Foreskin melanocyte (primary cell): ENCODE measurements at places on chromosomes 12 and 14.
A peak's percentile ranks its signal among the peaks of the same experiment; 100 is the strongest.

DNA sequence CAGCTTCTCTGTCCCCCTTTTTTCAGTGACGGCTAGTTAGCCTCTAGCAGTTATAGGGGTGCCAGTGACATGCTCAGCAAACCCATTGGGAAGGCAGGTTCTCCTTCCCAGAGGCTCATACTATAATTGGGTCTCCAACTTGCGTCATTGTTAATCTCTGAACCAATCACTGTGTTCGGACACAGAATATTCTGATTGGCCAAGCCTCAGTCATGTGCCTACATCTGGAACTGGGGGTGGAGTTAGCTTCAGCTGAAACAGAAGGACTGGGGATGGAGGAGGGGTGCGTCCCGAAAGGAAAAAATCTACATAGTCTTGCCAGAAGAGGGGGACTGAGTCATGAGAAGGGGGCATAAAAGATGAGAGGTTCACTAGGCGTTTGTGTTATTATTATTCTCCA lies 165.6 kb downstream of the SUDS3 start:
- DNase-seq = no peak

DNA sequence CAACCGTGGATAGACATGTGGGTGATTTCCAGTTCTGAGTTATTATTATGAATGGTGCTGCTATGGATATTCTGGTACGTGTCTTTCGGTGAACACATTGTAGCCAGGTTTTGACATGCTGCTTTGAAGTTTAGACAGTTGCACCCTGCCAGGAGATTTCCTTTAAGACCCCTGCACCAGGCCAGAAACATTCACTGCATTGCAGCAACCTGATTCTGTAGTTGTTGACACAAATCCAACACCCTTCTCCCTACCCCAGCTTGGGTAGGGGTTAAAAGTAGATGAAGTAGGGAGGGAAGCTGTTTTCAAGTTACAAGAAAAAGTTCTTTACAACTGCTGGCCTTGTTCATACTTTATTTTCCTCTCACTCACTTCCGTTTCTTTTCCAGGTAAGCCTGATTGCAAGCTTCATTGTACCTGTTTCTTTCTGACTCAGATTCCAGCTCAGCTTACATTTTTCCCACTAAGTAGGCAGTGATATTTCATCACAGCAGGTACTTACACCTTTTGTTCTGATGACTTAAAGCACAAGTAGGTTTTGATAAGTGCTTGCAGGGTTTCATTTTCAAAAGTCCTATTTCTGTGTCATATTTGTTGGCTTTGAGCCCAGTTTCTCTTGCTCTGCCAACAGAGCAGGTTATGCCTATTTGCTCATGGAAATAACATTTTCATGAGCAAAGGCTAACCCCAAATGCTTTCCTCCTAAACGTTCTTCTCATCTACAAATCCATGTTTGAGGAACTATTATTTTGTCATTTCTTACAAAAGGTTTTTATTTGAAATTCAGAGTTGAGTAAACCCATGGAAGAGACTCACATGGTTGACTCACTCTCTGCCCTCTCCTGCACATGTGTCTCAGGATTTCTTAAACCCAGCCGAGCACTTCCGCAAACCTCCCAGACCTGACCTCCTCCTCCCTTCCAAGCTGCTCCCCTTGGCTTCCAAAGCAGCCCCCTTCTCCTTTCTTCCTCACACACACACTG lies 12.1 kb upstream of the LTA4H start:
- no peak for DNase-seq

- DNase-seq = no peak
Observed at GRCh38 chr14:74548881-74549280, 55.3 kb downstream of the ISCA2 start.

GRCh38 chr12:113802966-113803758 lies 163.0 kb downstream of the RBM19 start:
- no peak for DNase-seq

DNA sequence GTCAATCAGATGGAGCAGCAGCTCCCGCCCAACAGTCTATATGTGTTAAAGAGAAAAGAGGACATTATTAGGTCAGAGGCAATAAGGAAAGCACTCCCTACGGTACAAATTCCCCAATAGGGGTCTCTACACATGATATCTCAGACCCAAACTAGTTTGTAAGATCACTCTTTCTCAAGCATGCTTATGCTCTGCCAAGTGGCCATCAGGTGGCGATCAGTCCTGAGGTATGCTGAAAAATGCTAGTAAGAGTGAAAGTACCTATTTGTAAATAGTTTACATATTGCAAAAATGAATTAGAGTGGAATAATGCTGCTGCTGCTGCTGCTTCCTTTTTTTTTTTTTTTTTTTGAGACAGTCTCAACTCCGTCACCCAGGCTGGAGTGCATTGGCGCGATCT lies 61.0 kb downstream of the CPM start:
- DNase-seq = no peak

- DNase-seq = no peak
Observed at GRCh38 chr14:66240105-66240504, 246.1 kb upstream of the CCDC196 start.

GRCh38 chr12:22766911-22767420 lies 142.0 kb downstream of the ETNK1 start:
- DNase-seq = no peak

- no peak for DNase-seq
Observed at GRCh38 chr14:104610749-104611310, 6.3 kb upstream of the TMEM179 start.

DNA sequence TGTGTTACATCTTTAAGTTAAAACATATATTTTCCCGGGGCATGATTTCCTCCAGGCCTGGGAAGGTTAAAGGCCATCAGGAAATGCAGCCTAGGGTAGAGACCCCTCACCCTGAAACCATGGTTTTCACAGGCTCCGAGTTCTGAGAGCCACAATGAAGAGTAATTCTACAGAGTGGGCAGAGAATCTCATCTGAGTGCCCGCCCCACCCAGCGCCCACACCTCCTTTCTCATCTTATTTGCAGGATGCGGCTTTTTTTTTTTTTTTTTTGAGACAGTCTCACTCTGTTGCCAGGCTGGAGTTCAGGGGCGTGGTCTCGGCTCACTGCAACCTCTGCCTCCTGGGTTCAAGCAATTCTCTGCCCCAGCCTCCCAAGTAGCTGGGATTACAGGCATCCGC lies 170.7 kb downstream of the FOXN3 start:
- DNase-seq = no peak

- DNase-seq = no peak
Observed at GRCh38 chr14:77615361-77616132, 890 bp downstream of the SPTLC2 start.

- no peak for DNase-seq
Observed at GRCh38 chr12:120914794-120915193, 10.6 kb upstream of the SPPL3 start.

DNA sequence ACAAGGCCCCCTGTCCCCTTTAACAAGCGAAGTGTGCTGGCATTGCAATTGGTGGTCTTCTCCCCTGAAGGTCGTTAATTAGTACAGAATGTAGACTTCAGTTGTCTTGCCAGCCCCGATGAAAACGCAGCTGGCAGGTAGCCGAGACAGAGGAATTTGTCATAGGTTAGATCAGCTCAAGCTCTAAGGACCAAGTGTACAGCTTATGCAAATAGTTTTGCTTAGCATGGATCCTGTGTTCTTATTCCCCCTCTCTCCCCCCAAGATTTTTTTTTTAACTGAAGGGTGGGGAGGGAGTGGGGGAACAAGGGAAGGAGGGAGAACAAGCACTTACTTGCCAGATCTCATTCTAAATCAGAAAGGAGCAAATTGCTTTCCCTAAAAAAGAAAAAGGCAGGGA lies 58.6 kb upstream of the PARP11 start:
- DNase-seq = no peak

GRCh38 chr14:52175982-52176502 lies 91.5 kb upstream of the PTGDR start:
- DNase-seq = no peak

DNA sequence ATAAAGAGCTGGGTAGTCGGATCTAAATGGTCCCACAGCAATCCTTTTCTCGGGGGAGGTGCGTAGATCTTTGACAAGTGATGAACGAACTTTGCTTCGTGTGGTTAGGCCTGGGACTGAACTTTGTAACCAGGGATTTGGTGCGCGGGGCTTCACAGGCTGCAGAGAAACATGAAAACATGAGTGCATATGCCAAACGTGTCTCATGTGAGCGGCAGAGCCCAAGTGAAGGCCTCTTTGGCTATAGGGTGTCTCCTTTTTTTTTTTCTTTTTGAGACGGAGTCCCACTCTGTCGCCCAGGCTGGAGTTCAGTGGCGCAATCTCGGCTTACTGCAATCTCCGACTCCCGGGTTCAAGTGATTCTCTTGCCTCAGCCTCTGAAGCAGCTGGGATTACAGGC lies 12.0 kb upstream of the RIOX1 start:
- DNase-seq = no peak

DNA sequence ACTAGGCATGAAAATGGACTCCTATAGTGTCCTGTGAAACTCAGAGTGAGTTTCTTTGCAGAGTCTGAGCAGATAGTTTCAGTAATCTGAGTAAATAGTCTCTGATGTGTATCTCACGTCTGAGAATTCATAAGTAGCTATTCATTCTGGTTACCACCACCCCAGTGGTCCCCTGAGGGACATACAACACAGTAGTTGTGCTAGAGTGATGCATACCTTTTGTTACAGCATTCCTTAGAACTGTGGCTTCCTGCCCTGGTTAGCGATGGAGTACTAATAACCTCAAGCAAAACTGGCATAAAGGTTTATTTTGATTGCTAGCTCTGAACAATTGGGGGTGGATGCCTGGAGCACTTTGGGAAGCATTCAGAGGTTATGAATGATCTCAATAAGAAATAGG lies 114.7 kb downstream of the DAAM1 start:
- DNase-seq = no peak

DNA sequence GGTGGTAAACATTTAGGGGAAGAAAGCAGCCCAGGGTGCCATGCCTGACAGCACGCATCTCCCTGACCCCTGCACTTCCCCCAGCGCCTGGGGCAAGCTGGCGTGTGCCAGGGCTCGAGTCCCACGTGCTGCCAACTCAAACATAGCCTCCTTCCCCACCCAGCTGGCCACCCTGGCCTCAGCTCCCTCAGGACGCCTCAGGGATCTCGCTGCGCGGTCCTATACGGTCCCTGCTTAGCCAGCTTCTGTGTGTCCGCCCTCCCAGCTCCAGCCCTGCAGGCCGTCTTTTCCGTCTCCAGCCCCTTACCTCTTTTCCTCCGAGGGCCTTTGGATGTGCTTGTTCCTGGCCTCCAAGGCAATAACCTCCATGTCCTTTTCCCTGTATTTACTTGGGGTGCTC lies 71.0 kb downstream of the TESC start:
- no peak for DNase-seq

GRCh38 chr12:120688527-120689071 lies 1.6 kb downstream of the MLEC start:
- no peak for DNase-seq

GRCh38 chr14:34190717-34191116 lies 239.8 kb upstream of the EGLN3 start:
- no peak for DNase-seq

DNA sequence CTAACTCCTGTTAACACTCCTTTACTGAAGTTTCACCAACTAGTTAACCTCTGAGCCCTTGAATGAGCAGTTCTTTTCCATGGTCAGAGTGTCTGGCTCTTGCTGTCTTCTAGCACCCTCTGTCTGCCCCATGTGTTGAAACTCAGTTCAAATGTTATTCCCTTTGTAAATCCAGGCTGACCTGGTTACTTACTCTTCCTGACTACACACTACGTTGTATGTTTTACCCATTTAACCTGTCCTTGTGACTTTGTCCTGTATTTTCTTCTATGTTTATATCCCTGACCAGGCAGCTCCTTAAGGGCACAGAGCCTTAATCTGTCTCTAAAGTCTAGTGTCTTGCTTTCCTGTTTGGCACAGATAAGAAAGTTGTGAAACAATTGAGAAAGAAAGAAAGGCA lies 389.0 kb upstream of the RPL10L start:
- DNase-seq = peak; percentile 16

DNA sequence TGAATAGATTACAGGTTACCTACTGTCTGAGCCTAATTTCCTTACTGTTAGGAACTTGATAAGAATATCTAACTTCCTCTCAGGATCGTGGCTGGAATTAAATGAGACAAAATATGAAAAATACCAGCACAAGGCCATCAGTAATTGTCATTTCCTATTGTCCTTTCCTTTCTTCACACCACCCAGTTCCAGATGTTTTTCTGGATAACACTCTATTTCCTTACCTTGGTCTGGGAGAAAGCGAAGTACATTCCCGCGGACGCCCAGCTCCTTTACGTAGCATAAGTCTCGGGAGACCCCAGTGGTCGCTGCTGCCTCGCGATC lies 376 bp downstream of the GDF3 start:
- DNase-seq = no peak

DNA sequence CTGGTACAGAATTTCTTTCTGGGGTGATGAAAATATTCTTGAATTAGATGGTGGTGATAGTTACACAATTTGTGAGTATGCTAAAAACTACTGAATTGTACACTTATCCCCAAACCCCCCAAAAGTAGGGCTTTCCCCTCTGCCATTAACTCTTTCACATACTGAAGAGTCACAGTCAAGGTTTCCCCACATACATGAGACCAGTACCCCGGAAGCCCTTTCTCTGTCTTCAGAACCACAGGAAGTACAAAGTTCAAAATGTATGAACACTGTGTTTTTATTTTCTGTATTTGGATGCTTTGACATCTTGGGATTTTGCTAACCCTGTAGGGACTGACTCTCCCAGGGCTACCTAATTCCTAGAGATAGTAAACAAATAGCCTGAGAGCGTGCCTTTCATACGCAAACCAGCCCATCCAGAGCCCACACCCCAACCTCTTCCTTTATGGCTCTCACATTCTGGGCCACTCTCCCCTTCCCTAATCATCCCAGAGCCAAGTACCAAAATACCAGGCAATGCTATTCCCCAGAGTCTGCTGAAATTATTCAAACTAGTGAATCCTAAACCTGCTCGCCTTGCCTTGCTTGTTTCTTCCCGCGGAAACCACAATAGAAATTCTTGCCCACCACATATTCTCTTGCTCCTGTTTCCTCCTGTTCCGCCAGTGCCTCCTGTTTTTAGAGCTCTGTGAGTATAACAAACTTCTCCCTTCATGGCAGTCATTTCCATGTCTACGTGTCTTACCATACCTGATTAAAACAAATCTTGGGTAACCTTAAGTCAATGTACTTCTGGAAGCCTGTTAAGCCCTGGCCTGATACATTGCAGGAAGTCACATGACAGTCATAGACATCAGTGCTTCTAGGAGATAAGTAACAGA lies 524.8 kb downstream of the FUT8 start:
- no peak for DNase-seq

DNA sequence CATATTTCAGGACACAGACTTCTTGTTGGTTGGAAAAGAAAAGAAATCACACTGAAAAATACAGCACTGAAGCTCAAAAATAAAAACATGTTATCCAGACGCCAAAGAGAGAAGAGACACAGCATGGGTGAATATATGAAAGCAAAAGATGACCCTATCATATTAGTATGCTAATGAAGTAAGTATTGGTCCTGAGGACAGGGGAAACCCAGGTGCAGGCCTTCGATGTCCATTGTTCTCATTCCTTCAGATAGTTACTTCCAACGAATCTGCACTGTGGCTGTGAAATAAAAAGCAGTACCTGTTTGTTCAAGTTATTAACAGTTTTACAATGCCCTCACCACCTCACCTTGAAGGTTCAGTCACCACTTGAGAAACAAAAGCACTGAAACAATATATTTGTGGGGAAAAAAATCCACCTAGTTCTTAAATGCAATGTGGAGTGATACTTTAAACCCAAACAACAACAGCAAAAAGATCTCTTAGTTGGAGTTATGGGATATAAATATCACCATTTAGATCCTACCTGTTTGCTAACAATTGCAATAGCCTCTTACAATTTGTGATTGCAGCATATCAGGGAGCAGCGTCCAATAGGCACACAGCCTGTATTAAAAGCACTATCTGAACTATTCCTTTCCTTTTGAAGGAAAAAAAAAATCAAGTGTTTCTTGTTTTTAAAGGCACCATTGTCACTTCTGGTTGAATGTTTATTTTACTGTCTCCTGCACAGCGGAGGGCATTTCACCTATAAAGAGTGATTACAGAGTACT lies 188.1 kb downstream of the BCAT1 start:
- no peak for DNase-seq
